ENCODE measurements at places on chromosomes 6 and 20. TPM values are rescaled to one million over a fixed set of nuclear protein-coding genes. Genes with fewer than 3 reads are reported as not detected.
A peak's percentile ranks its signal among the peaks of the same experiment; 100 is the strongest.

GRCh38 chr6:13795041-13795750, 19.2 kb downstream of the MCUR1 start:
- DNase-seq = peak; percentile 82

GRCh38 chr6:46565531-46565930, 74.3 kb upstream of the RCAN2 start:
- no peak for DNase-seq

DNA sequence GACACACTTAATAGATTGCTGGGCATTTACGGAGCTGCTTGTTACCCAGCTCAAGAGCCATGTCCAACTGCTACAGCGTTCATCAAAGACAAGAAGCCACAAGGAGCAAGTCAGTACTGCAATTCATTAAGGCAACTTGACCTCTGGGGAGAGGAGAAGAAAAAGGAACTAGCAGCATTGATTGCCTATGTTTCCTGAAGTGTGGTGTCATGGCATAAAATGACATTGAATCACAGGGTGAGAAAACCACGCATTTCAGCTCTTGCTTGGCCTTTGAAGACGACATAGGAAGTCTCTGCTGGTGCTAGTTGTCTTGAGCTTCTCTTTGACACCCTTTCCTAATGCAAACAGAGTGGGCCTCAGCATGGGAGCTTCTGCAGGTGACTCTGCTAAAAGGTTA, 139.1 kb downstream of the CDH26 start:
- no peak for DNase-seq

GRCh38 chr6:44037847-44038542, 89.3 kb downstream of the MRPL14 start:
- DNase-seq = no peak

NQO2 gene
- 47.1 TPM for total RNA-seq

RIPPLY2 gene
- not detected for total RNA-seq

- no peak for DNase-seq
These were observed 63.6 kb downstream of the GCLC start for GRCh38 chr6:53481323-53481722.

DNA sequence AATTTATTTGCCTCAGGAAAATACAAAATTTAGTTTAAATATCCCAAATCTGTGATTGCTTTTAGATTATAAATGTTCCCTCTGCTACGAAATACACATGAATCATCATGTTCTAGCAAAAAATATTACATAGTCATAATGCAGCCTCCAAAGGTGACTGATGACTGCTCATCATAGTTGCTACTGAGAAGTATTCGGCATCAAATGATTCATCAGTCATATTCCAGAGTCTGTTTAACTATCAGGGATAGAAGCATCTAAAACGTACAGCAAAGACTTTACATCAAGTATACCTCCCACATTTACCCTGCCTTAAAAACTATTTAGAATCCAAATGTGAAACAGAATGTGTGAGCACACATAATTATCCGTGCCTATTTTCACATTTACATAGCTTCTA, 626.0 kb downstream of the CDH26 start:
- DNase-seq = no peak

DNA sequence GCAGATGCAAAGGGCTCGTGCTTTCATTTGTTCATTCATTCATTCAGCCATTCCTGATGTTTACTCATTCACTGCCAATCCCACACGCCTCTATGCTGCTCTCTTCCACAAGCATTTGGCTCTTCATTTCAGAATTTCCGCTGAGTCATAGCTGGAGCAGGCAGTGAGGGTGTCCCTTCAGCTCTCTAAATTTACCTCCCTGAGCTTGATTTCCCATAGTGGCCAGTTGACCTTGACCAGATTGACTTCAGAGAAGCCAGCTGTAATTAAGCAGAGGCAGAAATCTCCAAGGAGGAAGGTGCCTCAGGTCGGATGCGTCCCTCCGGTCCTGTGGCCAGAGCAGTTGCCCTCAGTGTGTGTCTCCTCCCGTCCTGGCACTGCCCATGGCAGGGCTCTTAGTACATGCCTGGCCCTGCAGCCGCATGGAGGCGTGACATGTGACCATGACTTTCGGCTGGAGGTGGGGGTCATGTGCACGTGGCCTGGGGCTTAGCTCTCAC, 267.2 kb upstream of the ECI2 start:
- peak; percentile 69 for DNase-seq

PSORS1C2 gene
- total RNA-seq = not detected

TSPO2 gene
- 0.57 TPM for total RNA-seq

DNA sequence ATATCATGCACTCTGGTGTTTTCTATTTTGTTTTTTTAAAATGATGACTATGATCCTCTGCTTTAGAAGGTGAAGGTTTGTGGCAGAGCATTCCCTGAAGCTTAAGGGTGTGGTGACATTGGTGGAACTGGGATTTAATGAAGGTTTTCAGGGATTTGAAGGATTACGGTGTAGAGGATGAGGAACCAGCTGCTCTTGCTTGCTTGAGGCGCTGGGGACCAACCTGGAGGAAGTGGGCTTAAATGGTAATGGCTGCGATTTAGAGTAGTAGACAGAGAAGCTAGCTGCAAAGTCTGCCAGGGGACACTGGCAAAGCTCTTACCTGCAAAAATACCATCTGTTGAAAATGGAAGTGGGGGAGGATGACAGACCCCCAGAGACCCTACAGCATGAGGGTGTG, 241.8 kb downstream of the CLIC5 start:
- DNase-seq = no peak

DNA sequence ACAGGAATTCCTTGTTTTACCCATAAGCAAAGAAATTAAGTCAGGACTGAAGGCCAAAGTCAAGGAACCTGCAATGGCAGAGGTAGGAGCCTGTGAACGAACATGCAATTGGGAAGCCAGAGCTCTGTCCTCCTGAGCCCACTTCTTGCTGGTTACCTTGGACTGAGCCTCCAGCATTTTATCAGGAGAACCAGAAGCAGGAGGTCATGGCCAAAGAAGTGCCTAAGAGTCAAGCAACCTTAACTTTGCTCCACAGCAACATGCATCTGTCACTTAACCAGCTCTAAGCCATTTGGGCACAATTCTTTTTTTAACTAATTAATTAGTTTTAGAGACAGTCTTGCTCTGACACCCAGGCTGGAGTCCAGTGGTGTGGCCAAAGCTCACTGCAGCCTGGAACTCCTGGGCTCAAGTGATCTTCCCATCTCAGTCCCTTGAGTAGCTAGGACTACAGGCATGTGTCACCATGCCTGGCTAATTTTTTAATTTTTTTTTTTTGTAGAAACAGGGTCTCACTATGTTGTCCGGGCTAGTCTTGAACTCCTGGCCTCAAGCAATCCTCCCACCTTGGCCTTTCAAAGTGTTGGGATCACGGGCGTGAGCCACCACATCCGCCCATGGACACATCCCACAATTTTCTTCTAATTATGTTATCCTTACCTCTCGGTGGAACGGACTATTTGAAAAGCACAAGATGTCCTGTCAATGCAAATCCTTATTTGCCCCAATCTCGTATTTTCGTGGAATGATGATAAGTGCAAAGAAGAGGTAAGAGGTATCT, 334.2 kb downstream of the CD83 start:
- DNase-seq = no peak

GRCh38 chr6:56040889-56041301, 165.5 kb upstream of the BMP5 start:
- peak; percentile 67 for DNase-seq

NOTCH4 gene
- 43.0 TPM for total RNA-seq

DNA sequence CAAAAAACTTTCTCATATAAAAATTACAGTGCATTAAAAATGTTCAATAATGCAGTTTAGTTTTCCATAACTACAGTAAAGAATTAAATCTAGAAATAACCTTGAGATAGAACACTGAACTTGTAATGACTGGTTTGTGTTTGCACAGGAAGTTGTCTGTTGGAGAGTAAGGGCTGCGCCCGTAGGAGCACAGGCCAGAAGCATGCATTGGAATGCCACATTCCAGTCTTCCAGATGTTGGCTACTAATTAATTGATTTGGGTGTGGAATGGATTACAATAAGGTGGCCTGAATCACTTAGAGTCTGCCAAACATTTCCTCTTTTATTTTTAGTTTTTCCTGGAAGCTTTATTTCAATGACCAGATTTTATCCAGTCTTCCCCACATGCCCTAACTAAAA, 582.6 kb upstream of the MMS22L start:
- DNase-seq = no peak

MATN4 gene
- total RNA-seq = 0.49 TPM

- no peak for DNase-seq
These were observed 889.5 kb downstream of the EYS start for GRCh38 chr6:64817525-64817924.

SLC22A16 gene
- total RNA-seq = 1.3 TPM

DNA sequence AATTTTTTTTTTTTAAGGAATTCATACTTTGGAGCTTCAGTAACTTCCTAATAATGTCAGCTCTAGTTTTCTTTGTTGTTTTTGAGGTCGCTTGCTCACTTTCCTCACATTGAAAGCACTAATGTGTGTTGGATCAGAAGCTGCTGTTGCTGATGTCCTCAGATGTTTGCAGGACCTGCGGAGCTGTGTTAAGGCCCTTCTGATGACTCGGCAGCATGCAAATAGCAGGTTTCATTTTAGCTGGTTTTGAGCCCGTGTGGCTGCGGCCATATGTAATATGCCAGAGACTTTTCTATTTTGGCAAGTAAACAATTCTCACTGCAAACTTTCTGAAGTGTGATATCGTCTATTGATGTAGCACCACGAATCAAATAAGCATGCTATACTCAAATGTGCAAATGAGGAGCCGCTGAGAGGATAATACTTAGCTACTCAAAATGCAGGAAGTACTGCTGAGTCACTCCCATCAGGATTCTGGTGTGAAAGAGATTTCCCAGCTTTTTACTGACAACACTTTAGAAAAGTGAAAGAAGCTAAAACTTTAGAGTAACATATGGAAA, 187.8 kb downstream of the SASH1 start:
- peak; percentile 85 for DNase-seq

PAX1 gene
- 0.14 TPM for total RNA-seq

TMEM217 gene
- total RNA-seq = 1.00 TPM

TREM2 gene
- total RNA-seq = 1.6 TPM

DNA sequence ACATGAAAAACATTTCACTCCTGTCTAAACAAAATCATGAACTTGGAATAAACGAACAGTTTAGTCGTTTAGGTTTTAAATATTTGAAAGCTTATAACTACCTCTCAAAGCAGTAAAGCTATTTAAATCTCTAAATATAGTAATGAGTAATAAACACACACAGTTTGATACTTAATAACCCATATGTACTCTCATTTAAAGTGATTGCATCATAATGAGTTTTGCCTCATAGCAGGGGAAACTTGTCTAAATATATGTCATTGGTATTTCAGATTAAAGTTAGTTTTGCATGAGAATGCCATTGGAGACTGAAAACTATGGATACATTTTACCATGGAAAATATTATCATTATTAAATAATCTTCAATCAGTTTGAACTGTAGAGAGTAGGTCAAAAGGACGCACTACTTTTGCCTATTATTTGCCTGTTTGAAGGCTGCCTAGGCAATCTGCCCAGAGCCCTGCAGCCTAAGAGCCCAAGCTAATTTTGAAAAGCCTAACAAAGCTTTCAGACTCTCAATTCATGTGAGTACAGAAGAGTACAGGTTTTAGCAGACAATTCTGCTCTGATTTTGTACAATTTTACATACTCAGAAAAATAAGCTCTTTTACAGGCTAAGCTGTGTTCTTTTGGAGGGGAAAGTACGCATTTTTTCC, 632.8 kb downstream of the HACE1 start:
- DNase-seq = peak; percentile 60

DNA sequence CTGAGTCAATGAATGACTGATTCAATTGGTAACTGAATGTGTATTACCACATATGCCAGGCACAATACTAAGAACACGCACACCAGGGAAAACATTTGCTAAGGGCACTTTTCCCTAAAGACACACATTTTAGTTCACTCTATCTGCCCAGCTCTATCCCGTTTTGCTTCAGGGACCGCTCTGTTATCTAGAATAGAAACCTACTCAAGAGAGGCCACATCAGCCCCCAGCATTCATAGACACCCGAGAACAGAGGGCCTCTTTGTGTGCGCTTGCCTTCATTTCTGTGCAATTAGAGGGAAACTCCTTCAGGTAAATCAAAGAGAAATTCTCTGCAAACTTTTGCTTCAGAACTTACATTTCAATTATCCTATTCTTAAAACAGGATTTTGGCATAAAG, 50.3 kb downstream of the DZANK1 start:
- DNase-seq = peak; percentile 52

DNA sequence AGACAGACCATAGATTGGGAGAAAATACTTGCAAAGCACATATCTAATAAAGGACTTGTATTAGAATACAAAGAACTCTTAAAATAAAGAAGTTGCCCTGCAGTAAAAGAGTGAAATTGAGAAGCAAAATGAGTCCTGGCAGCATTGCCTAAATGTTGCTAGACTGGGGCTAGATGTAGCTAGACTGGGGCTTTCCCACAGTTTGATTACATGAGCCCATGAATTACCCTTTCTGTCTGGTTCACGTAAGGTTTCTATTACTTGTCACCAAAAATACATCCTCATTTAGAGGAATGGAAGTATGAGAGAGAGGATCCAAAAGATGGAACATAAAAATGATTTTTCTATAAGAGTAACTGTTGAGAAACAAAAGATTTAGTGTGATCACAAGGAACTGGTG, 57.6 kb upstream of the CCDC28A start:
- no peak for DNase-seq

ENPP1 gene
- 7.3 TPM for total RNA-seq

GRCh38 chr20:47175493-47175892, 181.0 kb downstream of the ZMYND8 start:
- DNase-seq = peak; percentile 75

DNA sequence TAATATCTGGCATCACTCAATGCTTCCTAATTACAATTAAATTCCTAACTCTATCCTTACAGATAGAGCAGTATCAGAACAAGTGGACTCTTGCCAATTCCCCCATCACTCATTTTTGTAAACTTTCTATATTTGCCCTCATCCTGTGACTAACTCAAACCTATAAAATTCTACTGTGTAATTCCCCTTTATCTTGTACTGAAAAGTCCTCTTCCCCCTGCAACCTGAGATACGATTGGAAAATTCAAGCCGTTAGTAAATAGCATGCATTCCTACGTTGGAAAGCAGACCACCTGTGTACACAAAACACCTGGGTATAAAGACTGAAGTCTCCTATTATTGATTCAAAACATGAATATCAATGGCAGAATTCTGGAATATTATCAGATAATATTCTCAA, 70.4 kb upstream of the KCNQ5 start:
- no peak for DNase-seq

GNRH2 gene
- 0.46 TPM for total RNA-seq

DNA sequence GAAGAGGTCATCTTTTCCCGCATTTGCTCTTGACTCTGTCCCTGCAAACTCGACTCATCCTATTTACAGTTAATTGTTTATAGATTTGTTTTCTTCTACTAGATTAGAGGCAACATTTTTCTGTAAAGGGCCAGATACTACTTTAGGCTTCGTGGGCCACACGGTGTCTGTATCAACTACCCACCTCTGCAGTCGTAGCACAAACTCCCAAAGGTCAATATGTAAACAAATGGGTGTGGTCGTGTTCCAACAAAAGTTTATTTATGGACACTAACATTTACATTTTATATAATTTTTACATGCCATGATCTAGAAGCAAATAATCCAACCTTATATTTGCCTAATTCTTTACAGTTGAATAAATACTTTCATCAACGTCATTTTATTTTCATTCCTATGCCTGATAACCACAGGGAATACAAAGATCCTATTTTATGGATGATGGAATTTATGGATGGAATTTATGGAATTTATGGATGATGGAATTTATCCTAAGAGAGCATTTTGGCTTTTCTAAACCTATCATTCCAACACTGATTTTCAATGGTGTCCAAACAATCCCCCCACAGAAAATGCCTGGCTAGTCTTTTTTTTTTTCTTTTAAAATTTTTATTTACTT, 232.8 kb downstream of the MYLK4 start:
- no peak for DNase-seq

GRCh38 chr6:134347885-134348805, 30.2 kb upstream of the SGK1 start:
- no peak for DNase-seq

Measured in lung (tissue), 17 donors.